Cardiac muscle cell (in vitro differentiated cells and primary cell): ENCODE measurements at places on chromosomes 5 and 9. TPM values are rescaled to one million over a fixed set of nuclear protein-coding genes. Genes with fewer than 3 reads are reported as not detected.

- peaks cover 8% of the 10 kb centered on the region for H3K4me1 ChIP-seq
- no peaks in the 10 kb centered on the region for H3K36me3 ChIP-seq
- DNase-seq = peak; percentile 76
- H3K4me3 ChIP-seq = no peak overlapping the region
- no peak overlapping the region for H3K27ac ChIP-seq
- H3K27me3 ChIP-seq = no peaks in the 10 kb centered on the region
Observed at GRCh38 chr9:115213818-115214334, 95.9 kb upstream of the TNC start.

Gene PRRX2
- total RNA-seq = 1.6 and 10.2 TPM in 2 replicates

DNA sequence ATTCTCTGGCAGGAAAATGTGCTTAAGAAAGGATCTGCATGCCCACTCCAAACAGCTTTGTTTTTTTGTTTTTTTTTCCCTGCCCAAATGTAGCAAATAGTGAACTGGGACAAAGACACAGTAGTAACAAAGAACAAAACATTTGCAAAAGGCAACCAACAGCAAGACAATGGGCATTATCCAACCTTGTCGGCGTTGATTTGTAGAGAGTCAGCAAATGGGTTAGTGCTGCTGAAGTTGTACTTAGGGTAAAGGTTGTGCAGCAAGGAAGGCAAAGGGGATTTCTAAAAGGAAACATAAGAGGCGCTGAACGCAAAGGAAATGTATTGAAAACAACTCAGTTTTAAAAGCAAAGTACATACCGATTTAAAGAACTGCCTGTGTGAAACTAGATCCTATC, 136.2 kb downstream of the MPDZ start:
- no peaks in the 10 kb centered on the region for H3K27me3 ChIP-seq
- no peak for DNase-seq
- no peak overlapping the region for H3K4me3 ChIP-seq
- peak overlapping the region; percentile 19 for H3K27ac ChIP-seq
- peaks cover 4% of the 10 kb centered on the region for H3K4me1 ChIP-seq

Gene DELE1
- 101 and 108 TPM in 2 replicates for total RNA-seq
